ENCODE measurements at places on chromosomes 2 and 18.

DNA sequence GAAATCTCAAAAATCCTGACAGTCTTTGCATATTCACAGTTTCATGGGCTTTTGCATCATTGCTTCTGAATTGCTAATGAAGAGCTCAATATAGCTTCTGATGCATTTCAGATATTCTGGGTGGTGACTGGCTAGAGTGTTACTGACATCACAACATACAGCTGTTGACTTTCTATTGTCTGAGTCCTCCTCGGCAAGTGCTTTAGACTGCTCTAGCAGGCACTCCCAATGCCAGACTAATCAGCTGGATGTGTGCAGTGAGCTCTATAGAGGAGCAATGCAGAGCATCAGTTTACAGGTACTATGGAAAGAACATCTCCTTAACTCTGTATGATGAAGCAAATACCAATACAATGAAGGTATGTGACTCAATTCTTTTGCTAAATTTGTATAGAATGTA is 54.9 kb downstream of the R3HDM1 start:
- no peak for DNase-seq

DNA sequence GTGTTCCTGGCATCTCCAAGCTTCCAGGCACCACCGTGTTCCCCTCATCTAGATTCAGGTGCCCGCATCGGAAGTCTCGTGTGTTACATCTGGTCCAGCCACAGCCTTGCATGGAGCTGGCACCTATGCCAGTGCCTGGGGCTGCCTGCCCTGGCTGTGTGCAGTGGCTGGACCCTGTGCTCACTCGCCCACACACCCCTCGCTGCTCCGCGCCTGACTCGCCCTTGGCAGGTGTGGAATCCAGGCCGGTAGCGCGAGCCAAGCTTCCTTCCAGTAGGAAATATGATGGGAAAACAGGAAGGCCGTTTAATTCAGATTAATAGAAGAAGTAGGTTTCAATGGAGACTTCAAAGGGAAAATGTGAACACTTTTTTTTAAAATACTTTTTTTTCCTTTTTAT is 78.0 kb downstream of the PTPN4 start:
- DNase-seq = no peak

- no peak for DNase-seq
These were observed 76.9 kb downstream of the NRXN1 start for GRCh38 chr2:50955081-50955480.

DNA sequence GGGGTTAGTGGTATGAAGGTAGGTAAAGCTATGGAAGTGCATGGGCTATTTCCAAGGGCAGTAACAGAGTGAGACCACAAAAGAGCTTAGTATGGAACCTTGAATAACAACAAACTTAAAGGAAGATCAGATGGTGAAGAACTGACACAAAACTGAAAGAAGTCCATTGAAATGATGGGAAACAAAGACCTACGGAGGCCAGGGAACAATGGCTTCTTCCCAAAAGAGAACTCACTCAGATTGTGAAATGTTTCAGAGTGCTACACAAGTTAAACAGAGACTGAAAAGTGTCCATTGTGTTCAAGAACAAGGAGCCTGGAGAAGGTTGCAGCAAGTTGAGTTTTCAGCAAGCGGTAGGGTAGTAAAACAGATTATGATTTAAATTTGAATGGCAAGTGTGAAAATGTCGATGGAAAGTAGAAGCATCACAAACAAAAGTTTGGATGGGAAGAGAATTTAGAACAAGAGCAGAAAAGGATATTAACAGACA is 700.0 kb upstream of the NXPH2 start:
- DNase-seq = no peak

DNA sequence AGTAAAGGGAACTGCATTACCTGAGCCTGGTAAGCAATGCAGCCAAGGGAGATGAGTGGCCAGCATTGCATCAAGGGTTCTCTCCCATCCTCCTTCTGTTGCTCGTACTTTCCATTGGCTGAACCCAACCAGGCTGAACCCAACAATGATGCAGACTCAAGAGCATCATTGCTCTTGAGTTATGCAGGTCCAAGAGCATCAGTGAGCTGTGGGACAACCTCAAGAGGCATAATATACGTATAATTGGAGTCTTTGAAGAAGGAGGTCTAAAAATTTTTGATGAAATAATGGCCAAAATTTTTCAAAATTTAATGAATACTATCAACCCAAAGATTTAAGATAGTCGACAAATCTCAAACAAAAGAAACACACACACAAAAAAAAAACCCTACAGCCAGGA is 213.0 kb downstream of the RNF152 start:
- no peak for DNase-seq

GRCh38 chr2:219213486-219214071 is 5.2 kb downstream of the ABCB6 start:
- DNase-seq = no peak

All from H9 (cell line).